NCI-H2029 treated with DMSO at 0.1 percent for 48 hours (cell line): ENCODE measurements at places on chromosomes 6 and 20.

DNA sequence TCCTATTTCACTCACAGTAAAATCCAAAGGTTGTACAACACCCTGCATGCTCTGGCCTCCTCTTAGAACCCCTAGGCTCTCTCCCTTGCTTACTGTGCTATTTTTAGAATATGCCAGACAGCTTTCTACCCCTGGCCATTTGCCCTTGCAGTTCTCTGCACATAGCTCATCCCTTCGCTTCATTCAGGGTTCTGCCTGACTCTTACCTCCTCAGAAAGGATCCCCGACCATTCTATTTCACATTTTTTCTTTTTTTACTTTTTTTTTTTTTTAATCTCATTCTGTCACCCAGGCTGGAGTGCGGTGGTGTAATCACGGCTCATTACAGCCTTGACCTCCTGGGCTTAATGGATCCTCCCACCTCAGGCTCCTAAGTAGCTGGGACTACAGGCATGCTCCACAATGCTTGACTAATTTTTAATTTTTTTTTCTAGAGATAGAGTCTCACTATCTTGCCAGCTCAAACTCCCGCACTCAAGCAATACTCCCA is 33.6 kb downstream of the COMMD7 start:
- DNase-seq = peak; percentile 59

DNA sequence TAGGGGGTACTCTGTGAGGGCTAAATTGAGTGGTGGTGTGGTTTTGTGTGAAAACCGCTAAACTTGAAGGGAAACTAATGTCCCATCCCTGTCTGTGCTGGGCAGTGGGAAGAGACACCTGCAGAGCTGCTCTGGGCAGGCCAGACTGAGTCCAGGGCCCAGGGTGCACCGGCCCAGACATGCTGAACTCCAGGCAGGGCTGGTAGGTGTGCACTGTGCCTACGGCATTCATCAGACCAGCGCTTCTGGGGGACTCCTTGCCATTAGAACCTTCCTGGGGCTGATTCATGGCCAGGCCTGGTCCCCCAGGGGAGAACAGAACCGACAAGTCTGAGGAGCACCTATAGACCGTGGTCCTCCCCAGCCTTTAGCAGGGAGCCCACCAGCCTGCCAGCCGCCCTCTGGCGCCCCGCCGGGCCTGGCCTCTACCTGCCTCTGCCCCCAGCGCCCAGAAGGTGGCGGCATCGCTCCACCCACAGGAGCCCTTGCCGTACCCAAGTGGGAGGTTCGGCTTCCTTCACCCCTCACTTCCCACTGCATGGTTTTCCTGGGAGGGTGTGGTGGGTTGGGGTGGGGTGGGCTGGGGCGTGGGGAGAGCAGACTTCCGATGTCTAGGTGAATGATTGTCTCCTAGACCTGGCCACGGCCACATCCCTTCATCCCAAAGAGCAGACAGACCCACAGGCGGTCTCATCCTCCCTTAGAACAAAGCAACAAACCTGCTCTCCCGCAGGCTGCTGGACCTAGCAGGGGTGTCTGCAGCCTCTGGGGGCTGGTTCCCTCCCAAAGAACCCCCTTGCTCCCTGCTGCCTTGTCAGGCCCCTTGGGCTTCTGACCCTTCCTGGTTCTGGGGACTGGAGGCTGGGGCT is 15.5 kb downstream of the CCDC167 start:
- DNase-seq = no peak

DNA sequence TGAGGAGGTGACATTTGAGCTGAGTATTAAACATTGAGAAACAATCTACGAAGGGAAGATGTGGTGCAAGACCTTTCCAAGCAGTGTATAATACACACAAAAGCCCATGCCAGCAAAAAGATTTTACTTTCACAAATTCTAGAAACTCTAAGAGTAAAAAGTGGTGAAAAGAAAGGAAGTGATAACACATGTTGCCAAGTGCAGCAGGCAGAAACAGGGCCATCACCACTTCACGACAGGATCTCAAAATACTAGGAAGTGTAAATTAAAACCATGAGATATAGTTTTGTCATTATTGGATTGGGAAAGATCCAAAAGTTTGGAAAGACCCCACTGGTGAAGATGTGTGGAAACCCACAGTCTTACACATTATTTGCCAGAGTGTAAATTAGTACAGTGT is 1.7 kb upstream of the ENTPD6 start:
- no peak for DNase-seq

GRCh38 chr20:40718982-40719729 is 30.1 kb upstream of the MAFB start:
- DNase-seq = no peak

GRCh38 chr20:49466114-49466912 is 16.2 kb downstream of the KCNB1 start:
- no peak for DNase-seq

DNA sequence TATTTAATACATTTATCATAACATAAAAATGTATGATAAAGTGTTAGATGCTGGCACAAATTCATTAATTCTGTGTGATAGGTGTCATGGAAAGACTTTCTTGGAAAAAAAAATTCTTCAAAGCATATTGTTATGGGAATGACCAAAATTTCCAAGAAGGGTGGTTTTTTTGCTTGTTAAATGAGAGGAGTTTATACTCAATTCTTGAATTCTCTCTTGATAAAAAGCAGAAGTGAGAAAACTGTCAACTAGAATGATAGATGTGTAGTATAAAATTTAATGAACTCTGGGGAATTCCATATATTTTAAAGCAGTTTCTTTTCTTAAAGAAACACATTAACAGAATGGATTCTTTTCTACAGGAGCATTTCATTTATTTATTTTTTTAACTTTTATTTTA is 62.0 kb upstream of the SNAP91 start:
- no peak for DNase-seq

GRCh38 chr20:25341716-25342680 is 48.6 kb downstream of the ABHD12 start:
- DNase-seq = peak; percentile 75

DNA sequence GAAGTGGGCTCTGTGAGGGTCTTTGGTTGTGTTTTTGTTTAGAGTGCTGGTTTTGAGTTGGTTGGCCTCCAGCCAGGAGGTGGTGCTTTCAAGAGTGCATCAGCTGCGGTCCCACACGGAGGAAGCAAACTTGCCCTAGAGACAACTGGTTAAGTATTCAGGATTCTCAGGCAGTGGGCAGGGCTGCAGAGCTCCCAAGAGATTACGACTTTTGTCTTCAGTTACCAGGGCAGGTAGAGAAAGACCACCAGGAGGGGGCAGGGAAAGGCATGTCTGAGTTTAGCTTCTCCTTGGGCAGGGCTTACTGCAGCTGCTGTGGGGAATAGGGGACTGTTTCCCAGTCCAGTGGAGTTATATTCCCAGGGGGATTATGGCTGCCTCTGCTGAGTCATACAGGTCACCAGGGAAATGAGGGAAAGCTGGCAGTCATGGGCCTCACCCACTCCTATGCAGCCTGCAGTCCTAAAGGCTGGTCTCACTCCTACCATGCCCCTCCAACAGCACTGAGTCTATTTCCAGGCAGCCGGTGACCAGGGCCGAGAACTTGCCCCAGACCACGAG is 64.3 kb downstream of the TTI1 start:
- DNase-seq = no peak

DNA sequence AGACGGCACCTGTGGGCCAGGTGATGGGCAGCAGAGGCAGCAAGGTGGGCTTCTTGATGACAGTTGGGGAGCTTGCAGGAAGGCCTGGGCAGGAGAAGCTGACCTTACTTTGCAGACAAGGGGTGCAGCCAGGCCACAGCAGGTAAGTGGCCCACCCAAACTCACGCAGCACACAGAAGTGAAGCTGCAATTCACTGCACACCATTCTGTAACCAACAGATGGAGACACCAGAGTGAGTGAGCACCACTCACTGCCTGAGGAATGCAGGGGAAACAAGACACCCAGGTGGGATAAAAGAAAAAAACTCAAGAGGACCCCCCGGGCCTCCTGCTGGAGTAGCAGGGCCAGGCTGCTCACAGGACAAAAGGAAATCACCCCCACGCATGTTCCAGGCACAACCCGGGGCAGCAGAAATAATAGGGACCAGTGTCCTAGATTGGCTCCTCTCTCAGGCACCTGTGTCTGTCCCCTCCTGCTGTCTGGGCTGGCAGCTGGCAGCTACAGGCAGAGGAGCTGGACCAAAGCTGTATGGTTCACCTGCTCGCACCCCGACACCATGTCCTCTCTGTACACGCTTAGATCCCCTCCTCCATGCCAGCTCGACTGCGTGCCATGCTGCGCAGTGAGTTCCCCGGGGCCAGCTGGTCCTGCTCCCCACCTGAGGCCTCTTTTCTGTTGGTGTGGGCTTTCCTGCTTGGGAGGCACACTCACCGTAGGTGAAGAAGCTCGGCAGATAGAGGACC is 4.9 kb downstream of the MTCH1 start:
- no peak for DNase-seq

- no peak for DNase-seq
Observed at GRCh38 chr6:91683240-91683639, 1096.4 kb upstream of the MAP3K7 start.

GRCh38 chr6:130240232-130240631 is 17.5 kb upstream of the SAMD3 start:
- DNase-seq = no peak

DNA sequence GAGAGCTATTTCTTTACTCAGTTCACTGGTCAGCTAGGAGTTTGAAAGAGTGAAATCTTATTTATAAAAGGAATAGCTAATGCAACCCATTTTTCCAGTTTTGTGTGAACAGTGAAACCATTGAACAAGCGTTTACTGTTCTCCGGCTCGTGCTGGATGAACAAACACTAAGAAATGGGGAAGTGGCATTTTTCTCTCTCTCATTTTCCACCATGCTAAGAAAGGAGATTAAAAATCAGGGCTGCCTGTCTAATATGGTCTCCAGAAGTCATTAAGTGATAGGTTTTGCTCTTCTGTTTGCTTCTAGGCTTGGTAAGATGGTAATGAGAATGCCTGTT is 774 bp upstream of the SFT2D1 start:
- DNase-seq = no peak

DNA sequence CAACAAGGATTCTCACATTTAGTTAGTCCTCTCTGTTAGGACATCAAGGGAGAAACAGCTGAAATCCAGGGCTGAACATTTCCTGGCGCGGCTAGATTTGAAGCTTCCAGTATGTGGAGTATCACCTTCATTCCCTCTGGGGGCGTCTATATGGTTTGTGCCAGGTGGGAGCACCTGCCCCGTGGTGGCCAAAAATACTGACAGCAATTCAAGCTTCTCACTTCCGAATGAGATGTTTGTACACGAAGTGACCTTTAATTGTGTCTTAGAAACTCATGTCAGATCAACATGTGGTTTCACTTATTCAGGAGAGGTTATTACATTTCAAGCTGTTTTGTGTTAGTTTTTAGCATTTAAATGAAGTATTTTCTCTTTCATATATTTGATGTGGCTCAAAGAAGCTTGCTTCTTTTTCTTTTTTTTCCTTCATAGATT is 67.3 kb upstream of the ZNF217 start:
- DNase-seq = no peak

DNA sequence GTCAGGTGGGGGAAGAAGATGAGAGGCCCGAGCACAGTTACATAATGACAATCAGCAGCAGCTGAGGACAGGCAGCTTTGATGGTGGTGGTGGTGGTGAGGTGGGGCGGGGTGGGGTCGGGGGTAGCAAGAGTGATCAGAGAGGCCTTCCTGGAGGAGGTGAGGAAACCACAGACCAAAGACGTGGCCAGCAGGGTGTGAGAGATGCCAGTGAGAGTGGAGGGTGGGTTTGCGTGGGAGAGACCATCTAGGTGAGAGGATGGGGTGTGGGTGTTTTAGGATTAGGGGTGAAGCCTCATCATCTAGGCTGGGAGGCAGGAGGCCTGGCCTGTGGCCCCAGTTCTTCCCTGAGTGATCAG is 76.0 kb upstream of the TOX2 start:
- no peak for DNase-seq

DNA sequence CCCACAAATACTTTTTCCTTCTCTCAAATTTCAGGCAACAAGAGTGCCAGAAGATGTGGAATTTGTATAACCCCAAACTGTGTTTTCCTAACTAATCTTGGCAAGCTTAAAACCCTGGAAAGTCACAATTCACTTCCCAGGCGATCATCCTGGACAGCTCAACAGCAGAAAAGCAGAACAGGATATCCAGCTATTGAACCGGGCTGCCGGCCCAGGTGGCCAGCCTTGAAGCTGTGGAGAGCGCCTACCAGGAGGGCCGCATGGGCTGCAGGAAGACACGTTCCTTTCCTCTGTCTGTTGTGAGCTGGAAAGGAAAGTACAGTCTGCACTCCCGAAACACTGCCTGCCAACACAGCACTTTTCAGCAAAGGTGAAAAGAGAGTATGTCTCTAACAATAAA is 719.7 kb upstream of the MARCKS start:
- DNase-seq = no peak

GRCh38 chr6:4613795-4614194 is 162.4 kb upstream of the CDYL start:
- no peak for DNase-seq

GRCh38 chr20:51327251-51327841 is 215.2 kb downstream of the NFATC2 start:
- DNase-seq = no peak

DNA sequence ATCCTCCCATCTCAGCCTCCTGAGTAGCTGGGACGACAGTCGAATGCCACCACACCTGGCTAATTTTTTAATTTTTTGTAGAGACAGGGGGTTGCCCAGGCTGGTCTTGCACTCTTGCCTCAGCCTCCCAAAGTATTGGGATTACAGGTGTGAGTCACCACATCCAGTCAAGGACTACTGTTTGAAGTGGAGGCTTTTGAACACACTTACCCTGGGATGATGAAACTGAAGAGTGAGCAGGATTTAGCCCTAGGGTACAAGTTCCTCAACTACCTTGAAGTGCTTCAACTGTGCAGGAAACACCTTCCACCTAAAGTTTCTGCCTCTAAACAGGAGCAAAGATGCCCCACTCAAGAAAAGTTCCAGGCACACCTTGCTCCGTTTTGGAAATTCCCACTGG is 15.7 kb upstream of the PARD6B start:
- DNase-seq = no peak

- no peak for DNase-seq
Observed at GRCh38 chr20:32474009-32474716, 111.0 kb downstream of the NOL4L start.

GRCh38 chr6:108732091-108732870 is 115.9 kb upstream of the ARMC2 start:
- DNase-seq = no peak

GRCh38 chr6:157513619-157514485 is 132.9 kb downstream of the ZDHHC14 start:
- no peak for DNase-seq

DNA sequence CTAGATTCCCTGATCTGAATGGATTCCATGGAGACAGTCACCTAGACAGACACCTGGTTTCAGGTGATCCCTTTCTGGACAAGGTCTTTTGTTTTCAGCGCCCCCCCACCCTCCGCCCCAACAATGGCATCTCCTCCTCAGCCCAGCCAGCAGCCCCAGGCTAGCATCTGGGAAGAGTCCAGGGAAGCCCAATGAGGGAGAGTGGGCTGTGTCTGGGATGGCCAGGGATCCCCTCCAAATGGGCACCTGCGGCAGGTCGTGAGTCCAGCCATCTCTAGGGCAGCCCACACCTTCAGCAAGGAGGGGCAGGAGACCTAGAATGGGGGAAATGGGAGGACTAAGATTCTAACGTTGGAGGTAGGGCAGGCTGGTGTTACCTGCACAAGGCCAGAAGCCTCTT is 1.2 kb upstream of the SLC24A3 start:
- DNase-seq = no peak
